Activated CD4-positive, alpha-beta T cell treated with anti-CD3 and anti-CD28 coated beads, Interleukin-2, Interleukin-6, amounts not matched to agents 100 ng/mL and 50 ng/mL, durations not matched to agents 16 hours and 8 hours (primary cell): ENCODE measurements at places on chromosomes 1 and 21.
A peak's percentile ranks its signal among the peaks of the same experiment; 100 is the strongest.

- no peak for DNase-seq
These were observed 42.0 kb downstream of the IL23R start for GRCh38 chr1:67208217-67208616.

GRCh38 chr1:89929467-89930063 lies 65.3 kb upstream of the ZNF326 start:
- DNase-seq: no peak

DNA sequence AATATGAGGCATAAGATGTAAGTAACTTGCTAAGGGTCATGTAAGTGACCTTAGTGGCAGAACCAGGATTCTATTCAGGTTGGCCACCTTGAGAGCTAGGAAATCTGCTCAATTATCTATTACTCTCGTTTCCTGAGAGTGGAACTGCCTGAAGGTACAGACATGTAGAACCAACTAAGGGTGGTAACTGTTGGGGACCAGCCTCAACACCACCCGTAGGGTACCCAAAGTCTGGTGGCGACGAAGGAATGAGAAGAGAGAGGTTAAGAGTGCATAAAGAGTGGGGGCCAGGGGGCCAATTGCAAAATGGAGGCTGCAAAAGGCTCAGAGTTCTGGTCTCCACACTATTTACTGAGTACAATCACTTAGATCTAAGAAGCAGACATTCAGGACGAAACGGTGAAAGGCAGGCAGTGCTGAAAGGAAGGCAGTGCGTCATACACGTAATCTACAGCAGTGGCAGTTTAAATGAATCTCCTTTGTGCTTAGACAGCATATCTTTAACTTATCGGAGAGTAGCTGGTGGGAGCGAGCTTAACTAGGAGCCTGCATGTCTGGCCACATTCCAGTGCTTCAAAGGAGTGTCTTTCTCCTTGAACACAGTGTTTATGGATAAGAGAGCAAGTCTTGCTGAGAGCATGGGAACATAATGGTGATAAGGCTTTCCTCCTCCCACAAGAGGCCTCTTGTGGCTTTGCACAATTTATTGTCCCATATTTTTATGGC lies 25.0 kb downstream of the SRSF4 start:
- DNase-seq: no peak

DNA sequence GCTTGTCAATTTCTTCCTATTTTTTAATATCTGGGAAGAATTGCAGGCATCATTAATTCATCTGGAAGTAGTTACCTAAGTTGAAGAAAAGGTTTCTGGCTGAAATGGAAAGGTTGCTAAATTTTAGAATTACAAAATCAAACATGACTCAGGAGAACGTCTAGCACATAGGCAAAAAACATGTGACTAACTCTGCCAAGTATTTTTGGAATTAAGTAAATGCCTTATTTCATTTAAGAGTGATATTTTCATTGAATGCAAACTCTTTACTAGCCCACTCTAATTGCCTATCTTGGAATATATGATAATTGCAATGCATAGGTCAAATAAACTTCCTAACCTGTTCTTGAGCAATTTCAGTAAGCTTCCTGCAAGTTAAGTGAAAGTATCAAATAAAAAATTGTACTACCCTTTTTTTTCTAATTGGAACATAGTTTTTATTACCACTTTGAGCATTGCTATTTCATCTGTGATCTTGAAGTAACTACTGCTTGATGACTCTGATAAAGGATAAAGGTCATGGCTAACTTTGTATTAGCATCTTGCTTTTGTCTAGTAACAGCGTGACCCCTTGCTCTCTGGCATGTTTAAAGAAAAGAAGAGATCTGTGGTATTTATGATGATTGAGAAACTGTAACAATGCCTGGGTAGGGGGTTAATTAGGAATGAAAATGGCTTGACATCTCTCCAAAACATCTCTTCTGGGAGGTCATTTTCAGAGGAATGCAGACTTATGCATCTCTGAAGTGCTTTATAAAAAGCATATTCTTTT lies 208.3 kb upstream of the NCAM2 start:
- no peak for DNase-seq

DNA sequence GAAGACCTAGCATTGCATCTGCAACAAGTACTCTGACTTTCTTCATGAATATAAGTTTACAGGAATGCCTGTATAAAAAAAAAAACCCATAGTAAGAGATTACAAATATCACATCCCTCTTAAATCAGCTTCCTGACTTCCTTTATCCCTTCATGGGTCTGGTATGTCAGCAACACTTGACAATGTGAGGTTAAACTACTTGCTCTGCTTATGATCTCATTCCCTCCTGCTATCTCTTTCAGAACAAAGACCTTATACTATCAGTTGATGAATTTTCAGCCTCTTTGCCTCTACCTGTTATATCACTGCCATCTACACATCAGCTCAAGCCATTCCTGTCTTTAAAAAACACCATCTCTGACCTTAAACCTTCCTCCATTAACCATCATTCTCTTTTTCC lies 130.9 kb upstream of the SAMSN1 start:
- no peak for DNase-seq

- no peak for DNase-seq
These were observed 98.8 kb downstream of the RIPK4 start for GRCh38 chr21:41668051-41668541.

DNA sequence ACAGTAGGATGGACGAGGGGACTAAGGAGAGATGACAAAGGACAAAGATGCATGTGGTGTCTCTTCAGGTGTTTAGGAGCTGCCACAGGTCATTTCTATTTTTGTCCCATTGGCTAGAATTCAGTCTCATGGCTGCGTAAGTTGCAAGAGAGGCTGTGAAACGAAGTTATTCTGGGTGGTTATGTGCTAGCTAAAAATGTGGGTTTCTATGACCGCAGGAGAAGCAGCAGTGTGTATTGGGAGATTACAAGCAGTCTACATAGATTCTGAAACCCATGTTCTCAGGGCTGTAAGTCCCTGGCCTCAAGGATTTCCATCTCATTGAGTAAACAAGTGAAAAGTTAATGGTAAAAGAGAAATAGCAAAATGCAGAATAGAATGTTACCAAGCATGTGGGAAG lies 110.7 kb downstream of the SPATA46 start:
- no peak for DNase-seq

DNA sequence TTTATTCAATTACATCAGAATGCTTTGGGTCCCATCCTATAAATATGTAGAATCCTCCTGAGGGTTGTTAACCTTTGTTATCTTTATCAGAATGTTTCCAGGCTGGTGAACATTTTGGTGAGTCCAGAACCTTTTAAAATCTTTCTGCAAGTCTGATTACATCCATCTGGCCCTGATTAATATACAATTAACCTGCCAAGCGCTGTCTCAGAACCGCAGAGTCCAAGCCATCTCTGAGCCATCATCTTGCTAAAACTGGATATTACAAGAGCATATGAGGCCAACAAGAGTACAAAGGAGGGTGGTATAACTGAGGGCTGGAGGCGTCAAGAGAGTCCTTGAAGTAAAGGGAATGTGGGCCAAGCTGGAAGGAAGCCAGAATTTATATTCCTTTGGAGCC lies 88.6 kb upstream of the ZC3H11B start:
- no peak for DNase-seq

DNA sequence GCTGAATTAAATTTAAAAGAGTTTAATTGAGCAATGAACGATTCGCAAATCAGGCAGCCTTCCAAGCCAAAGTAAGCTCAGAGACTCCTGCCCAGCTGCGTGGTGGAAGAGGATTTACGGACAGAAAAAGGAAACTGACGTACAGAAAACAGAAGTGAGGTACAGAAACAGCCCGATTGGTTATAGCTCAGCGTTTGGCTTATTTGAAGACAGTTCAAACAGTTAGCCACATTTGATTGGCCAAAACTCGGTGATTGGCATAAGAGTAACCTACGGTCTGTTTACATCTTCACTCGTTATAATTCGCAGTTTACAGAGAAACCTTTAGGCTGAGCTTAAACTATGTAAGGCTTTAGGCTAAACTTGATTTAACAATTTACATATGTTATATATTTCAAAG lies 46.9 kb downstream of the CR1L start:
- DNase-seq: no peak

DNA sequence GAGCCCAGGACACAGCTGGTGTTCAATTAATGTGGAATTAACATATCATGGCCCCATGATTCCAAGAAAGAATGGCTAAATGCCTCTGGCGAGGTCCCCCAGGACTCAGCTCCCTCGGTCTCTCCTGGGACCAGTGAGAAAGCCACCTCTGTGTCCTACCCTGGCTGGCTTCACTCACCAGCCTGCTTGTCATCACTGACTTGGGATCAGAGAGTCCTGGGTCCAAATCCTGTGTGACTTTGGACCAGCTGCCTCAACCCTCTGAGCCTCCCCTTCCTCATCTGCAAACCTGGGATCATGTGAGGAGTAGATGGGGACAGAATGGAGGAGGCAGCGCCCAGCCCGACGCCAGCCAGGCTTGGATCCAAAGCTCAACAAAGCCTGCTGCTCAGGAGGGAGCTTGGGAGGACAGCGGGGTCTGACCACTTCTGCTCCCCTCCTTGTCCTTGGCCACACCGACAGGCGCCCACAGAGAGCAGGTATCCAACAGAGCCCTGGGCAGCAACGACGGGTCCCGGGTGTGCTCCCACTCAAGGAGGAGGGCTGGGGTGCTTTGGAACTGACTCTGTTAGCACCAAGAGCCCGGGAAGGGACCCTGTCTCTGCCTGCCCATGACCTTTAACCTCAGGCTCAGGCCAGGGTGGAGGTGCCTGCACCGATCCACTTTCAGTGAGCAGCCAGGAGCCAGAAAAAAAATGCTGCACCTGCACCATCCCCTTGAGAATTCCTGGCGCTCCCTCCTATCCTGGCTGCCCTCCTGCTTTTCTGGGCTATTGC lies 3.2 kb downstream of the SH2D5 start:
- DNase-seq: no peak

- DNase-seq: no peak
These were observed 65.1 kb upstream of the JUN start for GRCh38 chr1:58848818-58849411.

DNA sequence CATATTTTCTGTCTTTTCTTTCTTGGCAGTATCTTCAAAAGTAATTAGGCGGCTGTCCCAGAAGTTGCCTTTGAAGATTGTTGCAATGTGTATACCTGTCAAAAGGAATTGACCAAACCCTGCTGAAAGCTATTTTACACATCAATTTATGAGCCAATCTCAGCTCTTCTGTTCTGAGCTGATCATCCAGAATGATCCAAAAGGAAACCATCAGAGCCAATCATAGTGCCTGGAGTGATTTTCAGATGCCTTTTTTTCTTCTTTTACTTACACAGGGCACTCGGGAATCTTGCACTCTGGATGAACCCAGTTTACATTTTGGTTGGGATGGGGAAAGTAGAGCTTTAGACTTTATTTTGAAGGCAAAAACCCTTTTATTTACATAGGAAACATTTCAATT lies 21.8 kb upstream of the APOBEC4 start:
- DNase-seq: no peak

GRCh38 chr1:15931401-15931800 lies 44.5 kb downstream of the ZBTB17 start:
- no peak for DNase-seq

GRCh38 chr1:221350091-221350490 lies 391.8 kb downstream of the DUSP10 start:
- DNase-seq: no peak

DNA sequence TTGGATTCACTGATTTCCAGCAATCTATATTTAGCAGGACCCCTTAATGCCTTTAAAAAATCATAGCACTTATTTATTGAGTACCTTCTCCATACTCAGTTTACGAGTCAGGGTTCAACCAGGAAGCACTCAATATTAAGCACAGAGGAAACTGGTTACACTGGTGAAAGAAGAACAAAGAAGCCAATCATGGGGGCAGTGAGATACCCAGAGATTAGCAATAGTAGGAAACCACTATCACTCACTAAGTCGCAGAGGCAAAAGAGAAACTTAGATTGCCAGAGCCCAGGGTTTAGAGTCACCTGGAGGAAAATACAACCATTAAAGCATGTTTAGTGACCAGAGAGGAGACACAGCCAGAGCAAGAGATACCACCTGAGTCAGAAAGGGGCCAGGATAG lies 670.5 kb upstream of the USP24 start:
- DNase-seq: no peak

DNA sequence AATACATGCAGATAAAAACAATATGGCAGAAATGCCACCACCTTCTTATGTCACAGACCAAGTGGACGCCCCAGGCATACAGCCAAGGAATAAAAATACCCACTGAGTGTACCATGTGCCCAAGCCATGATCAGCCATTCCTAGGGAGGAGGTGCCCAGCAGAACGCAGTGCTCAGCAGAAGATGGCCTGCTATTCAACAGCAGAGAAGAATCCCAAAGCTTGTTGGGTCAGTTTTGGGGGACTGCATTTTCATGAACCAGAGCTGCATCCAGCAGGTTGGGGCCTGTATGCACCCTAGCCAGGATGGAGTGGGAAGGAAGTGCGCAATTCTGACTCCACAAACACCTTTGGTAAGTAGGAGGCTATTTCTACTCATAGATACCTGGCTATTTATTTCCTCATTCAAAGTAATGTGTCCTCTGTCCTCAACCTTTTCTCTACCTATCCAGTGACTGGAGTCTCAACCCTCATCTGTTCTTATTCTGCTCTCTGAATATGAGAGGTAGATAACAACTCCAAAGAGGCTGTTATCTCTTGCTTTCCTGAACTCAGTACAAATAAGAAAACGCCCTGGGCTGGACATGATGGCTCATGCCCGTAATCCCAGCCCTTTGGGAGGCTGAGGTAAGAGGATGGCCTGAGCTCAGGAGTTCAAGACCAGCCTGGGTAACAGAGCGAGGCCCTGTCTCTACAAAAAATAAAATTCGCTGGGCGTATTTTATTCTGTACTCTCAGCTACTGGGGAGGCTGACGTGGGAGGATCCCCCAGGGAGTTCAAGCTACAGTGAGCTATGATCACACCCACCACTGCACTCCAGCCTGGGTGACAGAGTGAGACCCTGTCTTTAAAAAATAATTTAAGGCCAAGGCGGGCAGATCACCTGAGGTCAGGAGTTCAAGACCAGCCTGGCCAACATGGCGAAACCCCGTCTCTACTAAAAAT lies 2.5 kb upstream of the PLEKHM2 start:
- DNase-seq: no peak

GRCh38 chr1:165119086-165119485 lies 237.4 kb downstream of the LMX1A start:
- DNase-seq: no peak

GRCh38 chr1:21508580-21509350 lies 458 bp upstream of the ALPL start:
- peak; percentile 74 for DNase-seq

DNA sequence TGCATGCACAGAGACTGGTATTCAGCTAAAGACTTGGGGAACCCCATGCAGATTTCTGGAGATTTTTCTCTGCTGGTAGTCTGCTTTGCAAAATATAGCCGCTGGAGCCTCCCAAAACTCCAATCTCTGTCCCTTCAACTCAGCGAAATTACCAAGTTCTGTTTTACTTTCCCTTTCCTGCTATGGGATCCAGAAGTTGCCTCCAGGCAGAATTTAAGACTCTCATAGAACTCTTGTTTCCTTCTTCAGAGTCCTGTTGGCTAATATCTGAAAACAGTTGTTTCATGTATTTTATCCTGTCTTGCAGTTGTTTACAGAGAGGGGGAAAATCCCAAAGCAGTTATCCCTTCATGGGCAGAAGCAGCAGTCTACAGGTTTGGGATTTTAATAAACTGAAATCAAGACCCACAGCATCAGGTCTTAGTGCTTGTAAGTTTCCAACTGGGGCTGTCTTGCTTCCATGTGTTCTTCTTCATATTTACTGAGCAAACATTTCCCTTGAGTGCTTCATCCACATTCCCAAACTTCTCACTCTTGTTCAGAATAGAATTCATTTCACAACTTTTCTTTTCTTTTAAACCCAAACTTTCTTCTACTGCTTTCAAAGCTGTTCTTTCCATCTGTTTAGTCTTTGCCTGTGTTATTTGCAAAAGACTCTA lies 221.3 kb upstream of the DMRTA2 start:
- DNase-seq: no peak
